ENCODE measurements at places on chromosomes 12 and 14.

GRCh38 chr14:100994082-100994481 is 90.6 kb upstream of the RTL1 start:
- no peak for DNase-seq

DNA sequence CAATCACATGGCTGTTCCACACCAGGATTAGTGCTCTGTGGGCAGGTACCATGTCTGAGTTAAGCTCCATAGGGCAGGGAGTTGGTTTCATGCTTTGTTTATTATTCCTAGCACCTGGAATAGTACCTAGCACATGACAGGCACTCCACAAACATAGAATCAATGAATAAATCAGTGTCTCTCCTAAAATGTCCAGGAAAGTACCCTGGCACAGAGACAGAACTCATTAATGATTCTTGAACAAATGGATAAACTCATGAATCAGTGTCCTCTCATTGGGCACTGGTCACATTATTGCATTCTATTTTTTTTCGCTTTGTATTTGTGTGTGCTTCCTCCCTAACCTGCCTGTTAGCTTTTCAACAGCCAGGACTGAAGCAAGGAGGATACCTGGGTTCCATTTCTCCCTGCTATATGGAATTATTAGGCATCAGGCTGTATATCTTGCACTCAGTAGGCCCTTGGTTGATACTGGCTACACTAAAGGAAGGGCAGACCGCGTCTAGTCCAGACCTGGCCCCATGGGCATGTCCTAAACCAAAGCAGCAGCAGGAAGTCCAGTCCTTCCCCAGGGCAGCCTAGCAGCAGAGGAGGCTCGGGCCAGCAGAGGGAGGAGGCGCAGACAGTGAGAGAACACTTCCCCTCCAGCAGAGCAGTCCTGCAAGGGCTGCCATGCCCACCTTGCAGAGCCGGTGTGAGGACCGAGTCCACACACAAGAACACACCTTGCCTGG is 18.4 kb downstream of the HDAC7 start:
- DNase-seq = no peak

DNA sequence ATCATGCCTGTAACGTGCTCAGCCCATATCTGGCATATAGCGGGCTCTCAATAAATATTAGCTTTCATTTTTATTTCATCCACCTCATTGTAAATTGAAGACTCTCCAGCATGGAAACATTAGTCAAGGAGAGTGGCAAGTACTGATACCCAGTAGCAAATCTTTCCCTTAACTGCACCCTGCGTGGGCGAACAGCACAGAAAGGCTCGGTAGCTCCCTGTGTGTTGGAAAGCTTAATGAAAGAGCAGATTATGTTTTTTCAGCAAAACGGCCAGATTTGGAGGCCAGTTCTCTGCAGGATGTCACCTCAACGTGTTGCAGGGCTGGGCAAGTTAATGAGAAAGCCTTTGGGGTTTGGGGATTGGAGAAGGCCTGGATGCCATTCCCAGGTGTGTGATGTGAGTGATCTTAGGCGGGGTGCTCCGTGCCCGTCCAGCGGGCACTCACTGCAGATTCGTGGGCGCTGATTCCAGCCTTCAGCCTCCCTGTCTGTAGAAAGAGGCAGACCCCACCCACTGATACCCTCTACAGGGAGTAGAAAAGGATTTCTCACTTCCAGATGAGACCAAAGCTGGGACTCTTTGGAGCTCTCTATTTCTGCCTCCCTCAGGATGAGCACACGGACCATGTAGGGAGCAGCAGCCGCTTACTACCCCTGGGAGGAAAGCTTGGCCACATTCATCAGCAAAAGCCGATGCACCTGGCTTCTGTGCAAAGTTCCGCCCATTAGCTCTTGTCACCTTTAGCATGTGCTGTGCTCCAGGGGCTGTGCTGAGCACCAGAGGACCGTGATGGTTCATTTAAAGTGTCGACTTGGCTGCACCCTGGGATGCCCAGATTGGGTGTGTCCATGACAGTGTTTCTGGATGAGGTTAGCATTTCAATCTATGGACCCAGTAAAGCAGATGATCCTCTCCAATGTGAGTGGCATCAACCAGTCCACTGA is 29.1 kb downstream of the C14orf132 start:
- DNase-seq = no peak

DNA sequence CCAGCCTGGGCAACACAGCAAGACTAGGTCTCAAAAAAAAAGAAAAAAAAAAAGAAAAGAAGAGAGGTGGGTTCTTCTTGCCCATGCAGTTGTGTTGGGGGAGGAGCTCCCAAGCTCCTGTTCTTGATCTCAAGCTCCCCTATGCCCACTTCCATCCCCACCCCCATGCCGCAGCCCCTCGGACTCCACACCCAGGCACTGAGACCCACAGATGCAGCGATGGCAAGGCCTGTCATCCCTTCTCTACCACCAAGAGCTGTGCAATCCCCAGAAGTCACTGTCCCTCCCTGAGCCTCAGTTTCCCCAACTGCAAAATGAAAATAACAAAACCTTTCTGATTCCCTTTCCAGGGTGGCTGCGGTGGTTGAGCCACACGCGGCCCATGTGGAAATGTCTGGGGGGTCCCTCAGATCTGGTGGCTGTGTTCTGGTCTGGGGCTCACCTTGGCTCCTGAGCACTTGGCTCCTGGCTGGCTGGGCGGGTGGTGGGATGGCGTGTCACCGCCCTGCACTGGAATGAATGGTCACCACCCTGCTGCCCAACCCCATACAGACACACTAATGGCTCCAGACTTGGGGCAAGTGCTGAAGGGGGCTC is 22.6 kb upstream of the KIF26A start:
- DNase-seq = no peak

DNA sequence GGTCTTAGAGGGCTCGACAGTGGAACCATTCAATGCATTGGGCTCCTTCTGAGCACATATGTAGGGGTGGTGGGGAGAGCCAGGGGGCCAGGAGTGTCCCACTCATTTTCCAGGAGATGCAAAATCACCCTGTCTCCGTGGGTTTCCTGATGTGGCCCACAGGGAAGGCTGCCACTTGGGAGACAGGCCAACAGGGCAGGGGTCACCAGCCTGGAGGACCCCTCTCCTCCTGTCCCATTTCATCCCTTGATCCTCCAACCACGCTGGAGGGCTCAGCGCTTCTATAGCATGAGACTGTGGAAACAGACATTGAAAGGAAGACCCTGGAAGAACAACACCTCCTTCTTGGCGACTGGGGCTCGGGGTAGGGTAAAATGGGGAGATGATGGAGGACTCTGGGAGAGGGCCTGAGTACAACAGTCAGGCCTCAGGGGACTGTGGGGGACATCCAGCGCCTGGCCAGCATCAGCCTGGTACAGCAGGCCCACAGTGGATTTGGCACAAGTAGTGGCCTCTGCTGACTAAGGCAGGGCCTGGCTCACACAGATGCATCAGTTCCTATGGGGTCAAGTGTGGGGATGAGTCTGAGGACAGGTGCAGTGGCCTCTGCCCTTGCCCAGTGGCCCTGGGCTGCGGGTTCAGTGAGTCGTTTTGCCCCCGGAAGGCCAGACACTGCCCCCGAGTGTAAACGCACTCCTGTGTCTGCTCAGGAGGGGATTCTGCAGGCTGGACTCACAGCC is 68.0 kb downstream of the PRIMA1 start:
- no peak for DNase-seq

- DNase-seq = no peak
These were observed 72.6 kb downstream of the LRP6 start for GRCh38 chr12:12194206-12194605.

DNA sequence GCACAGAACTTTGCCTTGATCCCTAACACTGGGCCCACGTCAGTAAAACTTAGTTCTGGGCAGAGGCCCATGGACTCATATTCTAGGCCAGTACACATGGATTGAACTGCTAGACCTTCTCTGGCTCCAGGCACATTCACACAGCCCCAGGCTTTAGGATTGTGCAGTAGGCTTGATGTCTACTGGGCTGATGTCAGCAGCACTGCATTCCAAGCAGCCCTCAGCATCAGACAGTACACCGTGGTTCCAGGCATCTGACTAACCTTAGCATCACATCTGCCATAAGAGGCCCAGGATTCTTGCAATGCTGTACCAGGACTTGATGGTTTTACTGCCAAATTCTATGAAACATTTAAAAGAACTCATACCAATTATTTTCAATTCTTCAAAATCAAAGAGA is 301.9 kb downstream of the CCER1 start:
- DNase-seq = no peak

DNA sequence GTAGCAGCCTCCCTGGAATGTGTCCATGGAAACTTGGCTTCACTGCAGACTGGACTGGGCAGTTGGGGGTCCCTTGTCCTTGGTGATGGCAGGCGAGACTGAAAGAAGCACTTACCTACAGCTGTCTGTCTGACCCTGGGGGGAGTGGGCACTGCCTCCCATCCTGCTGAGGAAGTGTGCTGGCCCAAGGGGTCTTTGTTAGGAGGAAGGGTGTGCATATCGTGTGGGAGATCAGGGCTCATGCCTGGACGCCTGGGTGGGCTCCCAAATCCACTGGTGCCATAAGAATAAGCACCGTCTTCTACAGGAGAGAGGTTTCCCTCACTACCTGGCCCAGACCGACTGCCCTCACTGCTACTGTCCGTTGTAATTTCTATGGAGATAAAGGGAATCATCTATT is 81.4 kb downstream of the PIWIL1 start:
- no peak for DNase-seq

DNA sequence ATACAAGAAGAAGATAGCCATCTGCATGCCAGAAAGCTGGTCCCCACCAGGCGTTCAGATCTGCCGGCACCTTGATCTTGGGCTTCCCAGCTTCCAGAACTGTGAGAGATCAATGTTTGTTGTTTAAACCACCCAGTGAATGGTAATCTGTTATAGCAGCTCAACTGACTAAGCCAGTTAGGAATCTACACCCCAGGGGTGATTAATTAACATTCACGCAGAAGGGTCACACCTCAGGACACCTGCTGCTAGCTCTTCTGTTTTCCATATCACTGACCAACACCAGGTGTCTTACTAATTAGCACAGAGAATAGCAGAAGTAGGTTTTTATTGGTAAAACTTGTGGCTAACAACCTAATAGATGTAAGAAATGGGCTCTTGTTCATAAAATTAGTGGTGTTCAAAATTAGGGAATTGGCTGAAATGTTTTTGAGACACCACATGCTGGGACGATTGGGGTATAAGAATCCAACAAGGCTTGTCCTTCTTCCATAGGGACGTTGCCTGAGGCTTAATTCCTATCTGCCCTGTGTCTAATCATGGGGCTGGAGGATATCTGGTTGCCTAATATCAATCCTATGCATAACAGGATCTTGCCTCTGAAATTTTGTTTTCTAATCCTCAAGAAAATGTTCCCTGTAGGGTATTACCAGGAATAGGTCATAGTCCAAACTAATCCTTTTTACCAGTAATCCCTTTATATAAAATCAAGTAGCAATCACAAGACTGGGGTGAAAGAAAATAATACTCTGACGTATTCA is 42.0 kb upstream of the CHST11 start:
- DNase-seq = no peak

- no peak for DNase-seq
These were observed 43.9 kb downstream of the FRS2 start for GRCh38 chr12:69514111-69514510.

DNA sequence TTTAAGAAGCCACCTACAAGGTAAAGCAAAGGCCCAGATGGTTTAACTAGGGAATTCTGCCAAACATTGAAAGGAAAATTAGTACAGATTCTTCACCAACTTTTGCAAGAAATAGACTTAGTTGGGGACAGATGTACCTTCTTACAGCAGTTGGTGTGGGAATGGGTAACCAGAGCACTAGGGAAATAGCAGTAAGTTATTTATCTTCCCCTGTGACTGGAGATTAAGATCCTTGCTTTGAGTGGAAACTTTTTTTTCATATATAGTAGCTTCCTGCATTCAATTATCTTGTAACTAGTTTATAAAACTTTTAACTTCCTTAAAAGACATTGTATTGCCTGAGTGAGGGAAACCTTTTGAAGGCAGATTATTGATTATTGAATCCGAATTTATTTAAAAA is 44.2 kb downstream of the ARID2 start:
- DNase-seq = no peak

DNA sequence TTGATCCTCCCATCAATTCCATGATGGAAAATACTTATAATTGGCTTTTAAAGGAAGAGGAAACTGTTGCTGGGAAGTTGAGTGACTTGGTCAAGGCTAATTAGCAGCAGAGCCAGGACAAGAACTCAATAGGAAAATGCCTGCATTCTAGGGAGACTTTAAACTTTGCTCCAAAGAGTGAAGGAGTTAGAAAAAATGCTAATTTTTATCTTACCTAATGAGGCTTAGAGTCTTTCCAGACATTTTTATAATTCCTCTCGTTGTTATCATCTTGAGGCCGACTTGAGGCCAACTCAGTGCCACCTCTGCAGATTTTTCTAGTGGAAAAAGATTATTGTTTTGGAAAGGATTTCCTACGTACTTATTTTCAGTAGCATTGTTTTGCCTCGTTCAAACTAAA is 344.6 kb downstream of the ETNK1 start:
- DNase-seq = no peak

GRCh38 chr14:42469637-42470426 is 863.2 kb downstream of the LRFN5 start:
- no peak for DNase-seq

GRCh38 chr12:24530689-24531088 is 418.2 kb downstream of the BCAT1 start:
- DNase-seq = no peak

GRCh38 chr14:61948376-61948775 is 186.2 kb downstream of the SNAPC1 start:
- DNase-seq = no peak

- no peak for DNase-seq
These were observed 34.1 kb downstream of the SLCO1A2 start for GRCh38 chr12:21300632-21301031.

DNA sequence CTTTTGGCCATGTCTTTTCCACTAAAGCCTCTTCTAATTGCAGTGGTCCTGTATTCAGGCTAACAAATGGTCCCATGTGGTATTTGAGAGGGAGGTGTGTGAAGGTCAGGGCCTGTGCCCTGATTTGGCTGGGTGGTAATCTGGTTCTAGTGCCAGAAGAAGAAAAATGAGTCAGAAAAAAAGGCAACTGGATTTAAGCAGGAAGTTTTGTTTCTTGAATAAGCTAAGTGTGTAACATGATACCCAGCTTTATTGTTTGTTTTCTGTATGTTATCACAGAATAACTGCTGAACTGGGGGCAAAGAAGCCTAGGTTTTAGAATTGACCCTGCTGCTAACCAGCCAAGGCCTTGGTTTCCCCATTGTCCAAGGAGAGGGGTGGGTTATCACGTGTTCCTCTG is 134.0 kb downstream of the ANO6 start:
- DNase-seq = no peak

DNA sequence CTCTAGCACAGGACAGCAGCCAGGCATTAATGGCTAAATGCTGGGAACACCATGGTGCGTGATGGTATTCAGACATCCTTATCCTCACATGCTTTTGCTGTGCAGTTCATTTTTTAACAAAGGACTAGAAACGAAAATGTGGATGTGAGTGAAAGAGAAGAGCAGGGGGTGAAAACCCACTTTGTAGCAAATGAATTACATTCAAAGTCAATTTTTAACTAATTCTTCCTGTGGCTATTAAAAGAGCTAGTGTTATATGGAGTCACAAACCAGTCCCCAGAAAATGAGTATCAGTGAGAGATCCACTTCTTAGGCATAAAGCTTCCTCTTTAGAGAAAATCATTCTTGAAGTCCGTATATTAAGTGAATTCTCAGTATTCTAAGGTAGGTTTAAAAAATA is 592.0 kb upstream of the LMO3 start:
- DNase-seq = no peak

All from putamen (tissue), 1 donor.